ENCODE measurements at places on chromosomes 16 and 17.

DNA sequence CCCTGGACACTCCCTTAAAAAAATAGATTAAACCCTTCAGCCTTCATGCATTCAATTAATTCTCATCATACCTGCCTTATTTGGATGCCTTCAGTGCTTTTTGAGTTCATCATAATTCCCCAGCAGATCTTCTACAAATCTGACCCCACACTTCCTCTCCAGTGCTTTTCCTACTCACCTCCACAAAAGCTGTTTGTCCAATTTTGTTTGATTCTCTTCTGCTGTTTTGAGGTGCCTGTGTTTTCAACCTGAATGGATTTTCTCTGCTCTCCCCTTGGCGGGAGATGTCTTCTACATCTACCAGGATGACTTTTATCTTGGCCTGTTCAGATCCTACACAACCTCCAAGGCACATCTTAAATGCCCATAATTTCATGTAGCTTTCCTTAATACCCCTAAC lies 112.7 kb downstream of the TOX3 start:
- no peak for DNase-seq

- DNase-seq = no peak
Observed at GRCh38 chr16:60137891-60138290, 1403.8 kb upstream of the GOT2 start.

DNA sequence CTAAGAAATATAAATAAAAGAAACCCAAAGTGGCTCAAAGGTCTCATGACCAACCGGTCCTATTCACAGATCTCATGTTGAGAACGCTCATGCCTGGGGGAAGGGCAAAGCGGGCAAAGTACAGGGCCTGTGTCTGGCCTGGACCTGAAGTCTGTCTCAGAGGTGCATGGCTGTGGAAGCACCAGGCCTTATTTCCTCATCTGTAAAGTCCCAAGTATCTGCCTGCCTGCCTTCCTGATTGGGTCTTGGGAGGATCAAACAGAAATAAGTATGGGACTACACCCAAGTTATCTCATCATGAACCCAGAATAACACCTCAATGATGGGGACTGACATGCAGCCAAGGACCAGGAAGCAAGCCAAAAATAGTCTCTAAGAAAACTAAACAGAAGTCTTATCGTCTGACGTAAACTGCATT lies 14.2 kb downstream of the AXIN2 start:
- no peak for DNase-seq

GRCh38 chr16:80569440-80570105 lies 28.8 kb downstream of the DYNLRB2 start:
- no peak for DNase-seq
